ENCODE measurements at places on chromosomes 1 and 21. TPM values are rescaled to one million over a fixed set of nuclear protein-coding genes. Genes with fewer than 3 reads are reported as not detected.

Gene CACNA1S
- not detected for total RNA-seq

Gene GUCA2B
- not detected for total RNA-seq

Gene IL23R
- not detected for total RNA-seq

Gene MX1
- total RNA-seq, result 2.4 TPM

Gene PTPRF
- 161 TPM for total RNA-seq

Gene CD101
- 1.3 TPM for total RNA-seq

Gene TPTE
- 0.22 TPM for total RNA-seq

Gene DIO1
- not detected for total RNA-seq

Gene DCAF8
- 80.0 TPM for total RNA-seq

Gene RNU11
- total RNA-seq, result not detected

Gene GALE
- total RNA-seq, result 40.8 TPM

Gene ZC3H12A
- 10.2 TPM for total RNA-seq

Gene TEDDM1
- not detected for total RNA-seq

Gene ST7L
- total RNA-seq, result 8.9 TPM

Gene RNU1-1
- under 0.01 TPM for total RNA-seq

Gene C8B
- not detected for total RNA-seq
